ENCODE measurements at places on chromosomes 1 and 21. TPM values are rescaled to one million over a fixed set of nuclear protein-coding genes. Genes with fewer than 3 reads are reported as not detected.

The MYOM3 gene
- total RNA-seq, result 2.7 TPM

The RNF186 gene
- total RNA-seq, result 15.1 TPM

The CFAP74 gene
- total RNA-seq, result not detected

The HSPA13 gene
- 13.3 TPM for total RNA-seq

The OLIG2 gene
- not detected for total RNA-seq

The COP1 gene
- total RNA-seq, result 51.9 TPM

The MTFR1L gene
- total RNA-seq, result 83.0 TPM

The PGLYRP4 gene
- total RNA-seq, result not detected

The ANKRD35 gene
- 5.6 TPM for total RNA-seq

The EIF3I gene
- total RNA-seq, result 138 TPM

The COL8A2 gene
- 4.5 TPM for total RNA-seq

The GREM2 gene
- 25.5 TPM for total RNA-seq

The TRABD2B gene
- total RNA-seq, result 2.0 TPM

The PLEKHG5 gene
- total RNA-seq, result 32.9 TPM

Measured in mucosa of descending colon (tissue), 3 donors.